Fibroblast of villous mesenchyme (primary cell): ENCODE measurements at places on chromosomes 5 and 9. TPM values are rescaled to one million over a fixed set of nuclear protein-coding genes. Genes with fewer than 3 reads are reported as not detected.

SLC6A19 gene
- not detected in 2 replicates for total RNA-seq

DNA sequence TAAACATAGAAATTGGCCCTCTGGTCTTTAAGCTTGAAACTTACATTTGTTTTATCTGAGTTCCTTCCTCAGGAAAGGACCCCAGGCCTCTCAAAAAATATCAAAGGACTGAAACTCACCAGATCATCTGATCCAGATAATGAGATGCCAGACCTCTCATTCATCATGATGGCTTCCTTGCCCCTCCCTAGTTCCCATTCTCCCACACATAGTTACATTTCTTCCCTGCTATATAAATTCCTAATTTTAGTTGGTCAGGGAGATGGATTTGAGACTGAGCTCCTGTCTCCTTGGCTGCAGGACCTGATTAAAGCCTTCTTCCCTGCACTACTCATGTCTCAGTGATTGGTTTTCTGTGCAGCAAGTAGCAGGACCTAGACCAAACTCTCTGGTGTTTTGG lies 119.4 kb upstream of the SPIN1 start:
- no peak for DNase-seq

GRCh38 chr5:113161806-113162205 lies 185.2 kb downstream of the DCP2 start:
- DNase-seq: no peak

DNA sequence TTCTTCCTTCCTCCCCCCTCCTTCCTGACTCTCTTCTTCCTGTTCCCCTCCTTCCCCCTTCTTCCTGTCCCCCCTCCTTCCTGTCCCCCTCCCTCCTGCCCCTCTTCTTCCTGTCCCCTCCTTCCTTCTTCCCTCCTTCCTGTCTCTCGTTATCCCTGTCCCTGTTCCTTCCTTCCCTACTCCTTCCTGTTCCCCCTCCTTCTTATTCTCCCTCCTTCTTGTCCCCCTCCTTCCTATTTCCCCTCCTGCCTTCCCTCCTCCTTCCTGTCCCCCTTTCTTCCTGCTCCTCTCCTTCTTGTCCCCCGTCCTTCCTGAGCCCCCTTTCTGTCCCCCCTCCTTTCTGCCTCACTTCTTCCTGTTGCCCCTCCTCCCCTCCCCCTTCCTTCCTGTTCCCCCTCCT lies 70.6 kb downstream of the COL5A1 start:
- DNase-seq: no peak

DNA sequence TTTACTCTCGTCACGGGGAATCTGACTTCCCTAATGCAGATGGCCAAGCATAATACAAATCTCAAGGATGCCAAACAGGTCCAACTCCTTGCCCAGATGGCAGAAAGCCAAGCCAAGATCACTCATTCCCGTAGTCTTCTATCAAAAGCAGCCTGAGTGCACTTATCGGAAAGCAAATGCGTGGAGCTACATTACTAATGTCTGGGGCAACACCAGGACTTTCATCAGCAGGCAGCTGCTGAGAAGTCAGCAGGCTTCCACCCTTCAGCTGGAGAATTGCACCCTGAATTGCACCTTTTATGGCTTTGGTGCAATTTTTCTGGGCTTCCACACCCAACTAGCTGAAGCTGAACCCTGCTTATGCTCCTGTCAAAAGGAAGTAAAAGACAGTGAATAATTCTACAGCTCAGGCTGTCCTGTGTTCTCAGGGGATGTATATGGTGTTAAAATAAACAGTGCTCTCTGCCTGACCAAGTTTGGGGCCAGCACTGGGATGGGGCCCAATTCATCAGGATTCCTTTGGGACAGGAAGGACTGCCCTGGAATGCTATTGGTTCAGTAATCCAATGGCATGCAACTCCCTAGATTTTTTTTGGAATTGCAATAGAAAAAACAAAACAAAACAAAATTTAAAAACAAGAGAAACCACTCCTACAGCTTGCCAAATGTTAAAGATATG lies 92.6 kb downstream of the DPYSL3 start:
- peak; percentile 81 for DNase-seq

DNA sequence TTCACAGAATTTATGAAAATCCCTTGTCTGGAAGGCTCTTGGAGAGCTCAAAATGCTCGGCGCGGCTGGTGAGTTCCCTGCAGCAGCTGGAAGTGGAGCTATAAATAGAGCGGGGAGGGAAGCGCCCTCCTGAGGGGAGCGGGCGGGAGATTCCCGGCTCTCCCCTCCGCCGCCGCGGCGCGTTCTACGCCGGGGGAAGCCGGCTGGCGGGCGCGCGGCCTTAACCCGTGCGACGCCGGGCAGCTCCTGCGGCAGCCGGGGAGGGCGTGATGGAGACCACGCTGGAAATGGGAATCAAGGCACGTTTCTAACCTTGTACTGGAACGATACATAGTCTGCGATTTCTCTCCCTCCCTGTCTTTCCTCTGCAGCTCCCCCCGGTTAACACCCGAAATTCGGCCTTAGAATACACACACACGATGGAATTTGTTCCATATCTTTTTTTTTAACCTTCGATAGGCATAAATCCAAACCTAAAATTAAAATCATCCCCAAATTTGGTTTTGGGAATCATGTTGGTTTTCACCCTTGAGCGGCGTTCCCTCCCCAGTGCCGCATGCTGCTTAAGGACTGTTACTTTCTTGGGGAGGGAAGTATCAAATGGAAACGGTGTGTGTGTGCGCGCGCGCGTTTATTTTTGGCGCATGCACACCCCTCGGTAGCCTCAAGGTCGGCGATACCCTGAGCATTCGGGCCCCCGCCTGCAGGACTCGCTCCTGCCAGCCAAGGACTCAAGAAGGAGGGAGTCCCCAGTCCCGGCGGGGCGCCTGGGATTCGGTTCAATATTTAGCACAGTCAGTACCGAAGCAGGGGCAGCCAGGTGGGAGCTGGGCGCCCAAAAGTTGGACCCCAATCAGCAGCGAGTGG lies 306.3 kb upstream of the KCNN2 start:
- peak; percentile 27 for DNase-seq

- DNase-seq: peak; percentile 76
Measured at GRCh38 chr9:70257991-70258691, 637 bp upstream of the SMC5 start.
